ENCODE measurements at places on chromosomes 12 and 14.

GRCh38 chr12:104055686-104056388, 5.8 kb upstream of the GLT8D2 start:
- no peak for DNase-seq

DNA sequence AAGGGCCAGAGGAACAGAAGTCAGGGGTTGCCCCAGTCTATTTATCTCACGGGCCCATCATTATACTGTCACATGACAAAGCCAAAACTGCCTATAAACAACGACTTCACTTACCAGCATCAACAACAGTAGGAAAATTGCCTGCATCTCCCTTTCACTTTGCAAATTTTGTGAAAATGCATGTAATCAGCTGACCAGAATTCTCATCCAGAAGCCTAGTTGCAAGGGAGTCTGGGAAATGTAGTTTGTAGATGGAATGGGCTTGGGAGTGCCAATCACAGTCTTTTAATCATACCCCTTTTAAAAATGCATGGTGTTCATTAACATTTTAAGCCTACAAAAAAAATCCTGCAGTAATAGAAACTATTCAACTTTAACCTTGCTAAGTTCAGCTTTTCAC, 369.3 kb upstream of the TMPO start:
- DNase-seq, result no peak

GRCh38 chr14:21825149-21825743, 151.6 kb upstream of the OR4E1 start:
- no peak for DNase-seq

- DNase-seq, result no peak
These were observed 6.4 kb downstream of the STX2 start for GRCh38 chr12:130832561-130833209.

- no peak for DNase-seq
These were observed 800.0 kb downstream of the TRHDE start for GRCh38 chr12:73072214-73072613.

- no peak for DNase-seq
These were observed 326.4 kb downstream of the RPL10L start for GRCh38 chr14:46325157-46325556.
